Fibroblast of the aortic adventitia (primary cell): ENCODE measurements at places on chromosomes 16 and 17.

GRCh38 chr16:12903407-12904328 lies 2.3 kb downstream of the SHISA9 start:
- no peak for DNase-seq

DNA sequence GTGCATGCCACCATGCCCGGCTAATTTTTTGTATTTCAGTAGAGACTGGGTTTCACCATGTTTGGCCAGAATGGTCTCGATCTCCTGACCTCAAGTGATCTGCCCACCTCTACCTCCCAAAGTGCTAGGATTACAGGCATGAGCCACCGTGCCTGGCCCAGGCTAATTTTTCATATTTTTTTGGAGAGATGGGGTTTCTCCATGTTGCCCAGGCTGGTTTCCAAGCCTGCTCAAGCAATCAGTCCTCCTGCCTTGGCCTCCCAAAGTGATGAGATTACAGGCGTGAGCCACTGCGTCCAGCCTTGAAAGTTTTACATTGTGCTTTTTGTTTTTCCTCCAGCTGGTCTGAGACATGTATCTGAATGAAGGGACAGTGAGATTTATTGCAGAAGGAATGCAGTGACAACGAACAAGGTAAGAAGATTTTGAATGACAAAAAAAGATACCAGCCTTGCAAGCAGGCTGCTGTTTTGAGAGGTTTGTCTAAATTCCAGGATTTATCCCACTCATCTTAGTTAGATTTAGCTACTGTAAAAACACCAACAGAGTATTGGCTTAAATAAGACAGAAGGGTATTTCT lies 3.4 kb upstream of the ENGASE start:
- no peak for DNase-seq

GRCh38 chr17:54172096-54172984 lies 349.6 kb downstream of the KIF2B start:
- peak; percentile 9 for DNase-seq

GRCh38 chr17:79991140-79991923 lies 44.3 kb downstream of the TBC1D16 start:
- DNase-seq = peak; percentile 74

DNA sequence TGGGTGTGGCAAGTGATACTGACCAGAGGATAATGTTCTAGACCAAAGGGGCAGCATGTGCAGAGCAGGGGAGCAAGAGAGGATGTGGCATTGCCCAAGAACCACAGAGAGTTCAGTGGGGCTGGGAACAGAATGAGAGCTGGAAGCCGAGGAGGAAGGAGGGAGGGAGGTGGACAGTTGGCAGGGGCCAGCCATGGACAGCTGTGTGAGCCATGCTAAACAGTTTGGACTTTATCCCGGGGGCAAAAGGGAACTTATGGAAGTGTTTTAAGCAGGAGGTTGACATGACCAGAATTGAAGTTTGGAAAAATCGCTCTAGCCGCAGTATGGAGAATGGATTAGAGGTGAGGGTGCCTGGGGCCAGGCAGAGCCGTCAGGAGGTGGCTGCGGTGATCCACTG lies 29.4 kb upstream of the TMEM132E start:
- no peak for DNase-seq

DNA sequence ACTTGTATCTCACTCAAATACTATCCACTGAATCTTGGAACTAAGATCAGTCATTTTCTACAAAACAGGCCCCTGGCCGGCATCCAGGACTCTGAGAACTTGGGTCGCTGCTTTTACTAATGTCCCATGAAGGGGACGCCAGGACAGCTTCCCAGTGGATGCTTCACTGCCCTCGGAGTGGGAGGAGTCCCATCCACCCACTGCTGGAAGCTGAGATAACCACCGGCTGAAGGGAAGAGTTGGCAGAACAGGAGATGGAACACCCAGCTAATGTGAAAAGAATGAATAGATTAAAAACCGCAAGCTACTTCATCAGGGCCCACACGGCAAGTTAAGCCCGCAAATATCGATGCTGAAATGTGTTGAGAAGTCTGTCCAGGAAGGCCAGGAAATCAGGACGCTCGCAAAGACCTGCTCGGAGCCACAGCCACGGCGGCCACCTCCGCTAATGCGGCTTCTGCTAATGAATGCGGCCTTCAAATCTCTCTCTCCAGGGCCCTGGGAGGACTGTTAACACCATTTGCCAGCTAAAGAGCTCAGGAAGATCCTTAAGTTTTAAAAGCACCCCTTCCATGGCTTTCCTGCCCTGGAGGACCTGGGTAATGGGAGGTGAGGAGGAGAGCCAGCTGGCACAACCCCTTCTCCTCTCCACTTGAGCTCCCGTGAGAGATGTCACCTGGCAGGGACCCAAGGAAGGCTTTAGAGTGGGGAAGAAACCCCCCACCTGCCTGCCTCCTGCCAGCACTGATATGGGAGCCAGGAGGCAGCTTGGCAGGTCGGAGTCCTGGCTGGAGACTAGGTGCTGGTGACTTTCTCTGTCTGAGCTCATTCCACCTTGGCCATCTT lies 226.6 kb upstream of the RPL38 start:
- DNase-seq = peak; percentile 4

- no peak for DNase-seq
These were observed 113.8 kb downstream of the SOCS1 start for GRCh38 chr16:11142261-11142630.

DNA sequence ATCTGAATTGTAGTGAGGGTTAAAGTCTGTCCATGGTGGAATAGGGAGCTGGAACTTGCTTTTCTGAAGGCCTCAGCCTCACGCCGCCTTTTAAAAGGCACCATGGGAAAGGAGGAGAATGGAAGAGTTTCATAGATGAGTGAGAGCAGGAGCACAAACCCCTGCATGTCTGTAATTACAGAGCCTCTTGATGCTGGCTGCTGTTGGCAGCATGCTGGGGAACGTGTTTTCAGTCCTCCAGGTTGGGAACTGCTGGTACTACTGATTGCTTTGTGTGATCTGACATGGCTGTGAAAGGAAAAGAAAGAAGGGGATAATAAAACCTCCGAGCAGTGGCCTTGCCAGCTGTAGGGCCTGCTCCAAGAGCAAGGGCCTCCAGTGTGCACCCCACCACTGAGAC lies 16.8 kb upstream of the DYNLL2 start:
- DNase-seq = no peak

GRCh38 chr16:89303617-89304016 lies 86.1 kb downstream of the ZNF778 start:
- no peak for DNase-seq

- DNase-seq = peak; percentile 96
These were observed 91.8 kb downstream of the YPEL2 start for GRCh38 chr17:59423137-59423724.

GRCh38 chr16:72878301-72879269 lies 169.3 kb downstream of the ZFHX3 start:
- peak; percentile 60 for DNase-seq

- no peak for DNase-seq
These were observed 5.9 kb upstream of the KCNJ18 start for GRCh38 chr17:21686165-21687015.

- no peak for DNase-seq
These were observed 115.3 kb downstream of the SNX29 start for GRCh38 chr16:12091569-12092543.

- no peak for DNase-seq
These were observed 660 bp downstream of the RBBP6 start for GRCh38 chr16:24539850-24540601.

- no peak for DNase-seq
These were observed 24.3 kb upstream of the DBNDD1 start for GRCh38 chr16:90043526-90043925.

- DNase-seq = no peak
These were observed 32.7 kb upstream of the LITAF start for GRCh38 chr16:11619327-11619851.

GRCh38 chr16:64280317-64280716 lies 841.5 kb downstream of the CDH11 start:
- no peak for DNase-seq

DNA sequence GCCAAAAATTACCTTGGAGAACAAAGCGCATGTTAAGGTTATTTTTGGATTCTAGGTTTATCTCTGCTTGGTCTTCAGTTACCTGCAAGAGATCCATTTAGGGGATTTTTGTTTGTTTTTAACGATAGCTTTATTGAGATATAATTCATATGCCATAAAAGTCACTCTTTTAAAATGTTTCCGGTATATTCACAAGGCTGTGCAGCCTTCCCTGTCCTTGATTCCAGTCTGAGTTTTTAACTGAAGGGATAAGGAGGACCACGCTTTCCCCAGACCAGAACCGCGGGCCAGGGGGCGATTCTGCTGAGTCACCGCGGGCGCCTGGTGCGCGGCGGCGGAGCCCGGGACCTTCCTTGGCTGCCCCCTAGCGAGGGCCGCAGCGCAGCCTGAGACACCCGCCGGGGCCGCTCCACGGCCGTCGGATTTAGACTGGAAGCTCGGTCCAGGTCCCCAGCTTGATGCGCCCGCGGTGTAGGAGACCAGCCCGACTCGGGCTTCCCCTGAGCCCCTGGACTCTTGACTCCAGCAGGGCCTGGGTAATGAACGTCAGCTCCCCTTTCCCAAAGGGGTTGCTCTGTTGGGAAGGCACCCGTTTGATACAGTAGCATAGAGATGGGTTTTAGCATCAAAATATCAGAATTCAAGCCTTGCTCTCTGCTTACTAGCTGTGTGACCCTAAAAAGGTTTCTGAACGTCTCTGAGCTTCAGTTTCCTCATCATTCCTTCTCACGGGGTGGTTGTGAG lies 50.0 kb upstream of the STH start:
- DNase-seq = peak; percentile 55

DNA sequence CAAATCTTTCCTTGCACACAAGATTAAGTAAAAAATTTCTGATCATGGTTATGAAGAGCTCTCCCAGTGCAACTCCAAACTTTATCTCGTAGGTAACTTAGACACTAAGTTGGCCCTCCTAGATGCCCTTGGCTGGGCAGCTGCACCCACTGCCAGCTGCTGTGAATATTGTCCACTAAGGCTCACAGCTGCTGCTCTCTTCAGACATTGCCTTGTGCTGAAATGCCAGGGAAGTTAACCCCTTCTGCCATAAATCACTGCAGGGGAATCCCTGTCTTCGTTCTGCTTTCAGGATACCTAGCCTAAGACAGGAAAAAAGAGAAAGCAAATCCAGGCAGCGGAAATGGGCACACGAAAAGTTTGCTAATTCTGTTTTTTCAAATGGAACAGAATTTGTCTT lies 106.4 kb downstream of the IRX5 start:
- DNase-seq = no peak

DNA sequence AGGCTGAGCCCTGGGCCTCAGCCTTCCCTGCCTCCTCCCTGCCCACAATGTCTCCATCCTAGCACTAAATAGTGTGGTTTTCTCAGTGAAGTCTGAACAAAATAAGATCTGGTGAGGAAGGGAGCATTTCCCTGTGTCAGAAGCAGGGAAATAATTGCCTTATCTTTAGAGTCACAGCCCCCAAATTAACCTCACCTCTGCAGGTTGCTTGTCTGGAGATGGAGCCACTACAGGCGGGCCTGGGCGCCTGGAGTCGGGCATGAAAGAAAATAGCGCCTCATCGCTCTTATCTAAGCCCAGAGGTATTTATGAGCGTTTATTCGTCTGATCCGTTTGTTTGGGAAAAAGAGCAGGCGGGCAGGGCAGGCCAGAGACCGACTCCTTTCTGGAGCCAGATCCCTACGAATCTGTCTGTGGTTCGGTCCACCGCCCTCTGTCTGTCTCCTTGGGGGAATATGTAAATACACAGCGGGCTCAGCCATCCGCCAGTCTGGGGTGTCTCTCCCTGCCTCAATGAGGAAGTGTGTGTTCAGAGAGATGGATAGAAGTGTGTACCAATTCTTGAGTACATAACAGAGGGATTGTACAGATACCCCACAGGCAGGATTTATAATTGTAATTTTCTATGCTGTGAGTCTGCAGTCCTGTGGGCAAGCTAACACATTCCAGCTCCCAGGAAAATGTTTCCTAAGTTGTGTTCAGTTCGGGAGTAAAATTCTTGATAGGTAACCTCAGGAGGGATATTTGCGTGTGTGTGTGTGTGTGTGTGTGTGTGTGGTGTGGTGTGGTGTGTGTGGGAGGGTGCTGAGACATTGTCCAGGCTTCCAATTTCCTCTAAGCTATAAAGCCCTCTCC lies 4.3 kb downstream of the HOXB6 start:
- no peak for DNase-seq

- no peak for DNase-seq
These were observed 6.9 kb upstream of the ACTG1 start for GRCh38 chr17:81519284-81520020.

- no peak for DNase-seq
These were observed 412.5 kb downstream of the CA10 start for GRCh38 chr17:51745993-51746392.

GRCh38 chr17:40099619-40100418 lies 570 bp downstream of the NR1D1 start:
- no peak for DNase-seq

DNA sequence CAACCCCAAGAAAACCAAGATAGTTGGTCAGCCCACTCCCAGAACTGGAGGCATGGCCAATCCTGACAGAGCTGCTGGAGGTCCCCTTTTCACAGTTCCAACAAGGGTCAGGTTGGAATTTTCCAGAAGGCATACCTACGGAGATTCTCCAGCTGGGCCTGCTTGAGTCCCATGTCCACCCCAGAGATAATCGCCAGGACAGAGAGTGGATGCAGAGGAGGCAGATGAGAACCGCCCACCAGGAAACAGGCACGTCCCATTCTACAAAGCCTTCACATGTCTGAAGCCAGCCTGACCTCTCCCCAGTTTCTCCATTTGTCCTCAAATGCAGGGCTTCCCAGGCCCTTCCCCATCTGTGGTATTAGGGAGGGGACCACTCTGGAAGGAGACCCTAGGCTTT lies 47.4 kb upstream of the SMURF2 start:
- no peak for DNase-seq

- DNase-seq = no peak
These were observed 173.8 kb downstream of the KCNJ2 start for GRCh38 chr17:70343114-70343513.

DNA sequence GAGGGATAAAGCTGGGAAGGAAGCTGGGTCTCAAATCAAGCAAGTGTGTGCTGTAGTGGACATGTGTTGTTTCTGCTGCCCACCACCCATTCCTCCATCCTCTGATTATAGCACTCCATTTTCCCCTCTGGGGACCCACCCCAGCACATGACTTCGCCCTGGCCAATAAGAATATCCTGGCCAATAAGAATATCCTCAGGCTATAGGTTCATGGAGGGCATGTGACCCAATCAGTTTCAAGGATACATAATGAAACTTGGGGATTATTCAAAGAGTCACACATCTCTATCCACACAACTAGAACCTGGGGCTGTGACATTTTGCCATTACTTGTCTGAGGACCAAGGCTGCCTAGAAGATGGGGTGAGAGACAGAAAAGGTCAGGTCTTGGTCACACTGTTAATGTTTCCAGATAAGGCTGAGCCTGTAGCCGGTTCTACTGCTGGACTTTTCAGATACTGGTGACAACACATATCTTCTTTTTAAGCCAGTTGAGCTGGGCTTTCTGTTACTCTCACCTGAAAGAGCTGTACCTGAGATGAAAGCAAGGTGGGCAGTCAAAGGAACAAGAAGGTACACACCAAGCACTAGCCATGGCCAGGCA lies 33.7 kb downstream of the MYO18A start:
- DNase-seq = no peak

DNA sequence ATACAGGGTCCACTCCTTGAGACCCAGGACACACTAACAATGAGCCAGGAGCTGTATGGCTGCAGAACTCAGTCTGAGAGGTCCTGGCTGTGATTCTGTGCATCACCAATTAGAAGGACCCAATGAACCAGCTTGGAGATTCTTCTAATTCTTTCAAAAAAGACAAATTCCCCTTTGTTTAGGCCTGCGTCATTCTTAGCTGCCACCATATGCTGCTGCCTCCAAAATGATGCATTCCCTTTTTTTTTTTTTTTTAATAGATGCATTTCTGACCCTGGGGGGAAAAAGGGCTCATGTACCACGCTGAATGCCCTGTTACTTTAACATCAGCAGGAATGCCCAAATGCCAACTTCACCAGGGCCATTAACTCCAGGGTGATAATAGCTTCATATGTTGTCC lies 28.5 kb downstream of the EMP2 start:
- no peak for DNase-seq
